ENCODE measurements at places on chromosomes 12 and 14. TPM values are rescaled to one million over a fixed set of nuclear protein-coding genes. Genes with fewer than 3 reads are reported as not detected.

Gene KITLG
- total RNA-seq, result 10.7 TPM

Gene SLC5A8
- total RNA-seq, result 0.35 TPM

Gene ARG2
- total RNA-seq, result 67.2 TPM

Gene KCNH3
- 0.12 TPM for total RNA-seq

Gene TNFAIP2
- 9.8 TPM for total RNA-seq

Gene DEPDC4
- total RNA-seq, result 2.5 TPM

Gene CARMIL3
- total RNA-seq, result 11.8 TPM

Gene RHOJ
- total RNA-seq, result not detected

Gene TAMALIN
- total RNA-seq, result 3.5 TPM

Gene TCHP
- 2.4 TPM for total RNA-seq

GRCh38 chr12:51926064-51926632 is 18.8 kb downstream of the ACVRL1 start:
- H3K36me3 ChIP-seq, result no peaks in the 10 kb centered on the region
- H3K27ac ChIP-seq, result no peak overlapping the region
- H3K4me3 ChIP-seq, result no peak overlapping the region
- peaks cover 7% of the 10 kb centered on the region for H3K4me1 ChIP-seq
- DNase-seq, result no peak
- peaks cover 14% of the 10 kb centered on the region for H3K27me3 ChIP-seq

- no peaks in the 10 kb centered on the region for H3K36me3 ChIP-seq
- H3K4me3 ChIP-seq, result no peak overlapping the region
- no peaks in the 10 kb centered on the region for H3K27me3 ChIP-seq
- H3K4me1 ChIP-seq, result no peaks in the 10 kb centered on the region
- no peak overlapping the region for H3K27ac ChIP-seq
These were observed 187.0 kb downstream of the ADGRD1 start for GRCh38 chr12:131140697-131141096.

DNA sequence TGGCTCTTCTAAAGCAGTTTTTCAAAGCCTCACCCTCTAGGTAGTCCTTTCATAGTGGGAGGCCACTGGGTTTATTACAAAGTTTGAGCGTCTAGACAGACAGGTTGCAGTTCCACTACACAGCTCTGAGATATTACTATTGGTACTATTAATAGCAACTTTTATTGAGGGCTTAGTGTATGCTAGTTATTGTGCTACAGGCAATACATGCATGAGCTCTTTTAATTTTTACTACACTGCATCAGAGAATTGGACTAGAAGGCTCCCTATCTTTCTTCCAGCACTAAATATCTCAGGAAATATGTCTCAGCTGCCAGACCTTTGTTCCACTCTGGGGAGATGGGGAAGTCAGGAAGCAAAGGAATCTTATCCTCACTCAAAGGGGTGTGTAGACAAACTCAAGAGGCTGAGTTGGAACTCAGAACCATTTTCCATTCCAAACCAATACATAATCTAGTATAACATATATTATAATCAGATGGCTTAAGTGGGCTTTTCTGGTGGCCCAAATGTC is 161.8 kb upstream of the SLC38A2 start:
- H3K36me3 ChIP-seq, result no peaks in the 10 kb centered on the region
- no peaks in the 10 kb centered on the region for H3K27me3 ChIP-seq
- no peak overlapping the region for H3K4me3 ChIP-seq
- no peaks in the 10 kb centered on the region for H3K4me1 ChIP-seq
- no peak overlapping the region for H3K27ac ChIP-seq
- DNase-seq, result no peak

GRCh38 chr14:74856366-74856765 is 19.6 kb downstream of the PROX2 start:
- no peaks in the 10 kb centered on the region for H3K36me3 ChIP-seq
- no peaks in the 10 kb centered on the region for H3K27me3 ChIP-seq
- H3K27ac ChIP-seq, result no peak overlapping the region
- no peak overlapping the region for H3K4me3 ChIP-seq

GRCh38 chr12:55995366-55995765 is 1.7 kb upstream of the SUOX start:
- H3K4me1 ChIP-seq, result 0 out of 2 replicates have a peak, but pooled peaks cover 4% of the 10 kb centered on the region

GRCh38 chr14:85172290-85172689 is 357.7 kb upstream of the FLRT2 start:
- H3K4me3 ChIP-seq, result no peak overlapping the region
- no peak for DNase-seq
- H3K27ac ChIP-seq, result no peak overlapping the region

DNA sequence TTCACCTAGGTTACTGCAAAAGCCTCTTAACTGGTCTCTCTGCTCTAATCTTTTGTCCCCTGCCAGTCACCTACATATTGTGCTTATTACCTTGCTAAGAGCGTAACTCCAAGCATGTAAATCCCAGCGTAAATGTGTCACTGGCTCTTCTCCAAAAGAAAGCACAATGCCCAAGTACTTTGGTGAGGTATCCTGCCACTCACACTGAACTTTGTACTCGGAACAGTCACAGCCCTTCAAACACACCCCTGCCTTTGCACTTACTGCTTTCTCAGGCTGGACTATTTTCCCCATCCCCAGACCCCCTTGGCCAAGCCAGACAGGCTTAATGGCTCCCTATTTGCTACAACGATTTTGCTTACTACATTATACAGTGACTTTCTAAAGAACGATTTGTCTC is 31.7 kb downstream of the GALNT4 start:
- H3K4me1 ChIP-seq, result peaks cover 4% of the 10 kb centered on the region
- no peak for DNase-seq
- H3K4me3 ChIP-seq, result no peak overlapping the region
- H3K27me3 ChIP-seq, result no peaks in the 10 kb centered on the region

- no peak overlapping the region for H3K27ac ChIP-seq
- no peak for DNase-seq
- H3K4me3 ChIP-seq, result no peak overlapping the region
- no peaks in the 10 kb centered on the region for H3K4me1 ChIP-seq
These were observed 577.5 kb downstream of the ALG10 start for GRCh38 chr12:34599530-34600513.

DNA sequence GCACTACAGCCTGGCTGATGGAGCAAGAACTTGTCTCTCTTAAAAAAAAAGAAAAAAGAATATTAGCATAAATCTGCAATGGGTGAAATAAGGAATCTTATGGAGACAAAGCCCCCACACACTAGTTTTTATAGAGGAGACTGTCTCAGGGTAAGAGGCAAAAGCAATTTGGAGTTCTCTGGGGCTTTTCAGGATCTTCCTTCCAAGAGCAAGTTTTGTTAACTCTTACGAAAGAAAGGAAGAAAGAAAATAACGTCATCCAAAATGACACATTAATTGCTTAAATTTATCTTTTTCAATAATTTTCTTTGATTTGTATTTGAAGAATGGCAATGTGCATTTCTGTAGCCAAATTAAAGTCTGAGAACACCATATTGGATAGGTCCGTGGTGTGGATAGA is 3.8 kb downstream of the PDE6H start:
- H3K4me1 ChIP-seq, result no peaks in the 10 kb centered on the region
- no peaks in the 10 kb centered on the region for H3K36me3 ChIP-seq
- no peak overlapping the region for H3K27ac ChIP-seq
- H3K27me3 ChIP-seq, result no peaks in the 10 kb centered on the region
- H3K4me3 ChIP-seq, result no peak overlapping the region

DNA sequence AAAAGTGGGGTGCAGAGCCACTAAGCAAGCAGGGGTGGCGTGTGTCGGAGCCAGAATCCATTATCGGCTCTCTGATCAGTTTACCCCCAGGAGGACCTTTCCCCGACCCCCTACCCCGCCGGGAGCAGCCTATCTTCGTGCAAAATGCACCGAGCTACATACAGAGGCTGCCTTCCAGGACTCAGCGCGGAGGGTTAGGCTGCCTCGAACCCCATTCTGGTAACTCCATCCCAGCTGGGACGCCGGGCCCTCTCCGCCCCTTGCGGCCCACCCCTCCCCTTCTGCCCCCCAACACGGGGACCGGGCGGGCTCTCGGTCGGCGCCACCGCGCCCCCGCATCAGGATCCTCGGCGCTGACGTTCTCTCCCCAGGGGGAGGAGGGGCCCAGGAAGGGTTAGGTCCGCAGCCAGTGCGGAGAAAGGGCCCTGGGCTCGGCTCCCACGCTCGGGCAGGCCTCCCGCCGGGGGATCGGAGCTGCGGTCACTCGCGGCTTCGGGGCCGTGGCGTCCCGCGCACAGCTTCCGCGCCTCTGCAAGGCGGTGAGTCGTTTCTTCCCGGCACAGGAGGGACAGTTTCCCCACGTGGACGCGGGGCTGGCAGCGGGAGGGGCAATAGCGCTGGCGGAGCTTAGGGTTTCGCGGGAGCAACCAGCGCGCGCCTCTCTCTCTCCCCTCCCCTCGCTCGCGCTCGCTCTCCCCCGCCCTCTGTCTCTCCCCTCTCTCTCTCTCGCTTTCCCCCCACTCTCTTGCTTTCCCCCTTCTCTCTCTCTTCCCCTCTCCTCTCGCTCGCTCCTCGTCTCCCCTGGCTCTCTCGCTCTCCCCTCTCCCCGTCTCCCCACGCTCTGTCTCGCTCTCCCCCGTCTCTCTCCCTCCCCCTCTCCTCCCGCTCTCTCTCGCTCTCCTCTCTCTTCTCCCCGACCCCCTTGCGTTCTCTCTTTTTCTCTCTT is 12.5 kb upstream of the MAP3K9 start:
- 0 out of 2 replicates have a peak overlapping the region, but pooled peaks have one; percentile 32 for H3K27ac ChIP-seq
- DNase-seq, result peak; percentile 77
- H3K4me3 ChIP-seq, result peak overlapping the region; percentile 92
- peaks cover 17% of the 10 kb centered on the region for H3K4me1 ChIP-seq
- peaks cover 42% of the 10 kb centered on the region for H3K27me3 ChIP-seq

GRCh38 chr14:33414041-33414440 is 475.4 kb downstream of the NPAS3 start:
- DNase-seq, result no peak
- H3K4me1 ChIP-seq, result peaks cover 12% of the 10 kb centered on the region
- H3K4me3 ChIP-seq, result no peak overlapping the region
- no peaks in the 10 kb centered on the region for H3K27me3 ChIP-seq
- no peaks in the 10 kb centered on the region for H3K36me3 ChIP-seq

DNA sequence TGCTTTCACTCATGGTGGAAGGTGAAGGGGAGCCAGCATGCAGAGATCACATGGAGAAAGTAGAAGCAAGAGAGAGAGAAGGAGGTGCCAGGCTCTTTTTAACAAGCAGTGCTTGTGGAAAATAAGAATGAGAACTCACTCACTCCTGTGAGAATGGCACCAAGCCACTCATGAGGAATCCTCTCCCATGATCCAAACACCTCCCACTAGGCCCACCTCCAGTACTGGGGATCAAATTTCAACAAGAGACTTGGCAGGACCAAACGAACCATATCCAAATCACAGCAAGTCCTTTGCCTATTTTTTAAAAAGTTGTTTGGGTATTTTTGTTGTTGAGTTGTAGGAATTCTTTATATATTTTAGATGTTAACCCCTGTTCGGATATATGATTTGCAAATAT is 245.9 kb upstream of the ARID2 start:
- no peaks in the 10 kb centered on the region for H3K36me3 ChIP-seq
- H3K27ac ChIP-seq, result no peak overlapping the region
- no peak for DNase-seq
- H3K4me3 ChIP-seq, result no peak overlapping the region

GRCh38 chr12:89821896-89822295 is 113.3 kb upstream of the ATP2B1 start:
- H3K27ac ChIP-seq, result no peak overlapping the region
- peak; percentile 7 for DNase-seq
- H3K4me1 ChIP-seq, result no peaks in the 10 kb centered on the region
- H3K27me3 ChIP-seq, result no peaks in the 10 kb centered on the region
- H3K4me3 ChIP-seq, result no peak overlapping the region

- peak; percentile 35 for DNase-seq
- no peaks in the 10 kb centered on the region for H3K36me3 ChIP-seq
- no peak overlapping the region for H3K27ac ChIP-seq
- peaks cover 27% of the 10 kb centered on the region for H3K4me1 ChIP-seq
These were observed 108.2 kb upstream of the MED13L start for GRCh38 chr12:116385486-116386217.

DNA sequence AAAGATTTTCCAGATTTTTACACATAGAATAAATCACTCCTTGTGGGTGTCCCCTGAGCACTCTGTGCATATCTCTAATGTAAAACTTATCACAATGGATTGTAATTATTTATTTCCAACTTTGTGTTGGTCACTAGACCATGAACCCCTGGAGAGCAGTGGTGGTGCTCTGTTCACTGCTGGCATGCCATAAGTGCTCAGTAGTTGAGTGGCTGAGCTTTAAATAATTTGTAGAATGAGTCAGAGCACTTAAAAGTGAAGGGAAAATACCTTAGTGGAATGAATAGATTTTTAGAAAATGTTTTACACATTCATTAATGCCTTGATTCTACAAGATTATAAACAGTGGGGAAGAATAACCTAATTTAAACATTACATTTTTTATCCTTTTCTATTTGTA is 6.3 kb downstream of the MGAT4C start:
- no peak overlapping the region for H3K27ac ChIP-seq
- no peak overlapping the region for H3K4me3 ChIP-seq
- no peaks in the 10 kb centered on the region for H3K4me1 ChIP-seq
- no peaks in the 10 kb centered on the region for H3K27me3 ChIP-seq
- DNase-seq, result no peak

DNA sequence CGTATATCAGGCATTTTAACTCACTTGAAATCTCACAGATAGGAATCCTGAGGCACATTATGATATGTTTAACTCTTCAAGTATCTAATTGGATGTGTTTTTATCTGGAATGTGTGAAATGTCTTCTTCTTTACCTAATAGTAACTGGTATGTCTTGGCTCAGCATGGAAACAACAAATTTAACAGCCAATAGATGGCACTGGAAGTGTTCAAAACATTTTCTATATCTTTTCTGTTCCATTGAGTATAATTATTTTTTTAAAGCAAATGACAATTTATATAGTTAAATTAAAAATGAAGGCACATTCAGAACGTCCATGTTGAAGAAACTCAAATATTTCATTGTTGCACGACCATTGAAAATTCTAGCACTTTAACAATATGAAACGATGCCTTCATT is 164.6 kb upstream of the SLC16A7 start:
- no peak overlapping the region for H3K27ac ChIP-seq
- DNase-seq, result peak; percentile 21
- H3K4me3 ChIP-seq, result no peak overlapping the region
- no peaks in the 10 kb centered on the region for H3K36me3 ChIP-seq
- peaks cover 18% of the 10 kb centered on the region for H3K4me1 ChIP-seq
- no peaks in the 10 kb centered on the region for H3K27me3 ChIP-seq

DNA sequence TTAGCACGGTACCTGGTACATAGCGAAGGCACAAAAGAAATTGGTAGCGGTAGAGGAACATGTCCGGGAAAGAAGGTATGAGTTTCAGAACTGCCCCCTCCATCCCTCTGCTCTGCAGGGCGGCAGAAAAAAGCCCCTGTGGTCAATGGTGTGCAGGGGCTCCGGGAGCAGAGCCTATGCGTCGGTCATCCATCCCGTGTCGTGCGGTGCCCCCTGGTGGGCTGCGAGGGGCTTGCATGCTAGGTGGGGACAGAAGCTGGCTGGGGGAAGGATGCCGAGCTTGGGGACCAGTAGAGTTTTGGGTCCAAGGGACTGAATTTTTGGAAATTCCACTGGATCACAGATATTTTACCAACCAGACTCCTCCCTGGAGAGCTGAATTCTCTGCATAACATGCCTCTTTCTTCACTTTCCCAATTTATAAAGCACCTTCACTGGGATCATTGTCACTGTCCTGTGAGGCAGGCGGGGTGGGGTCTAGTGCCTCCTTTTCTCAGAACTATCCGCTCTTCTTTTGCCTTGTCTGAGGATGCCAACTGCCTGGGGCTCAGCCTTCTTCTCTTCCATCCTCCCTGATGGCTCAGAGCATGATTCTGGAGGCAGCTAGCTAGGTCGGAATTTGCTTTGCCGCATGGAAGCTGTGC is 148.7 kb downstream of the SMOC1 start:
- H3K4me3 ChIP-seq, result no peak overlapping the region
- 0 out of 2 replicates have a peak, but pooled peaks cover 3% of the 10 kb centered on the region for H3K4me1 ChIP-seq
- no peak overlapping the region for H3K27ac ChIP-seq
- H3K27me3 ChIP-seq, result no peaks in the 10 kb centered on the region
- H3K36me3 ChIP-seq, result no peaks in the 10 kb centered on the region
- peak; percentile 89 for DNase-seq

Data from GM23338 (cell line).